ENCODE measurements at places on chromosomes 12 and 14.

DNA sequence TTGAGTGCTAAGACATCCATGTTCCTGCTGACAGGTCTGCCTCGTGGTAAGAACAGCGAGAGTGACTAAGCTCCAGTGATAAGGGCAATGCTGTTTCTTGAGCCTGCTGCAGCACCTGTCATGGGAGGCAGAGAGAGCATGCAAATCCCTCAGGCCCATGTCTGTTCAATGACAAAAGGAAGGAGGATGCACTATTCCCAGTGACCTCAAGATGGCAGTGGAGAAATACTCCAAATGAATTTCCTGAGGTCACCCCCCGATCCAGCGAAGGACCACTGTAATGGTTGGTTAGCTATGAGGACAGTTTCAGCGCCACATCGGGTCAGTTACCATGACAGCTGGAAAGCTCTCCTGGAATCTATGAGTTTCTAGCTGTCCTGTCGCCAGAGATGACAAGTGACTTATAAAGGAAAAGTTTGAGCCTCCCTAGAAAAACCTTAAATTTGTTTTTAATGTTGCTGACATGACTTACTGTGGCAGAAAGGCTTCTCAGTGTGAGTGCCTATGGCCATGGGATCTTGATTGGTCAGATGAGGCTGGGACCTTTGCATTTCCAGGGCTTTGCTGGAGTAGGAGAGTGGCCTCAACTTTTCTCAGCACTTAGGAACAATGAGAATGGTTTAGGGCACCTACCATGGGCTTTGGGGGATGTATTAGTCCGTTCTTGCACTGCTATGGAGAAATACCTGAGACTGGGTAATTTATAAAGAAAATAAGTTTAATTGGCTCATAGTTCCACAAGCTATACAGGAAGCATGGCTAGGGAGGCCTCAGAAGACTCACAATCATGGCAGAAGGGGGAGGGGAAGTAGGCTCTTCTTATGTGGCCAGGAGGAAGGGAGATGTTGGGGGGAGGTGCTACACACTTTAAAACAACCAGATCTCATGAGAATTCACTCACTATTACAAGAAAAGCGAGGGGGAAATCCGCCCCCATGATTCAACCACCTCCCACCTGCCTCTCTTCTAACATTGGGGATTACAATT lies 88.0 kb upstream of the TMEM260 start:
- DNase-seq = peak; percentile 16

- no peak for DNase-seq
Measured at GRCh38 chr12:19829100-19829853, 390.0 kb downstream of the AEBP2 start.

- DNase-seq = no peak
Measured at GRCh38 chr14:94175011-94175745, 1.1 kb downstream of the PPP4R4 start.

- DNase-seq = no peak
Measured at GRCh38 chr14:30017370-30017993, 89.8 kb upstream of the PRKD1 start.

GRCh38 chr14:95137804-95138167 lies 19.5 kb downstream of the DICER1 start:
- DNase-seq = no peak
